Tibial nerve (tissue), 4 donors: ENCODE measurements at places on chromosomes 7 and 10.

- no peak for DNase-seq
Measured at GRCh38 chr7:147804032-147804431, 786.5 kb upstream of the C7orf33 start.

GRCh38 chr7:16115374-16115773 is 306.0 kb downstream of the CRPPA start:
- DNase-seq = no peak

DNA sequence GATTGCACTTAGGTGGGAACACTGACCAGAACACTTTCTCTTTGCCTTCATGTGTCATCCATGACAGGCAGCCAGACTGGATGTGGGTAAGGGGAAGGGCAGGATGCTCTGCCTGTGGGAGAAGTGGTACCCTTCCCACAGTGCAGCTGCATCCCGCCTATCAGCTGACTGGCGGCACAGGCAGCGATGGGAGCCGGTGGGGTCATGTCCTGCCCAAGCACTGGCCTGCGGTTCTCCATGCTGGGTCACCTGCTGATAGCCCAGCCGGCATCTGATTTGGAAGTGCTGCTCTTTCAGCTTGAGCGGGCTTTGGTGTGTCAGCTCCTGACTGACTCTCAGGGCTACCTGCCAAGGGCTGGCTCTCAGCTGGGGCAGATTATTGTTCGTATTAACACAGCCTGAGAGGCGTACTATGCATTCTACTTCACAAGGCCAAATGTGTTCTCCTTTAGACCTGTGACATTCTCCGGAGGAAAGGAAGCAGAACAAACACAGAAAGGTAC is 105.2 kb upstream of the PDLIM1 start:
- DNase-seq = no peak

- no peak for DNase-seq
Measured at GRCh38 chr10:118626953-118627352, 31.5 kb upstream of the PRLHR start.

DNA sequence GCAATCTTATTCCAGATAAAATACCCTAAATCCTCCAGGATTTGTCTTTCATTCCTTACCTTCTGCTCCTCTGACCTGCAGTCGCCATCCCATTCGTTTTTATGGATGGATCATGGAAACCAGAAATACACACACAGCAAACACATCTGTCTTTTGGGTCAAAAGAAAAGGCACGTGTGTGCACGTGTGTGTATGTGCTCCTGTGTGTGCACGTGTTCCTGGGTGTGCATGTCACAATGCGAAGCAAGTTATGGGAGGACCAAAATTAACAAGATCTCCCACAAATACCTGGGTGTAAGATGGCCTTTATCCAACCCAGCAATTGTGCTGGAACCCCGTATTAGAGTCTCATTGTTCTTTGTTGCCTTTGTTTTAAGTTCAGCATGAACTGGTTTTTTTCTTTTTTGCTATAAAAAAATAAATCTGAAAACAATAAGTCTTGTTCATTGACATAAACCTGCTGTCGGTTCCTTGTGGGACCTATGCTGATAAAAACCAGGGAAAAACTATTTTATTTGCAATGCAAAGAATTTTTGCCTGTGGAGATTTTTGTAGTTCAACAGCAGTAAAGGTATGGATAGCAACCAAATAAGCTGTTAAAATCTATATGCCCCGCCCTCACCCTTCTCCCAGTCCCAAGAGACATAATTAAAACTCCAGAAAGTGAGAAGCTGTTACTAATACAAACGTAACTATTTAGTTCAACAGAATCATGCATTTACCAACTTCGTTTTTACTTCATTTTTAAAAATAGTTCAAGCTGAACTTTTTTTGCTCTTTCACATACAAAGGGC is 229.6 kb downstream of the CREB5 start:
- no peak for DNase-seq

DNA sequence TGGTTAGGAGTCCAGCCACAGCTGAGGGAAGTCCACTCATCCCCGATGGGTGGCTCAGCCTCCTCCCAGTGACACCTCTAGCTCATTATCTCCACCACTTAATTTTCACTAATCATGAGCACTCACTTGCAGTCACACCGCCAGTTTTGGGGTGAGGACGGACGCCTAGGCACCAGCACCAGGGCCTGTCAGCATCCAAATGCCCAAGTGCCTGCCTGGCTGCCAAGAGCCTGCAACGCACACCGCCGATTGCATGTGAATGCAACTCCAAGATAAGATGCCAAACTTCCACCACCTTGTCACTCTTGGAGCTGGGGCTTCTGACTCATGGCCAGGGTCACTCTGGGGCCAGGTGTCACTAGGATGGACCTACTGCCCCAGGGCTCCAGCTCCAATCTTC is 24.4 kb upstream of the SMARCD3 start:
- DNase-seq = no peak

DNA sequence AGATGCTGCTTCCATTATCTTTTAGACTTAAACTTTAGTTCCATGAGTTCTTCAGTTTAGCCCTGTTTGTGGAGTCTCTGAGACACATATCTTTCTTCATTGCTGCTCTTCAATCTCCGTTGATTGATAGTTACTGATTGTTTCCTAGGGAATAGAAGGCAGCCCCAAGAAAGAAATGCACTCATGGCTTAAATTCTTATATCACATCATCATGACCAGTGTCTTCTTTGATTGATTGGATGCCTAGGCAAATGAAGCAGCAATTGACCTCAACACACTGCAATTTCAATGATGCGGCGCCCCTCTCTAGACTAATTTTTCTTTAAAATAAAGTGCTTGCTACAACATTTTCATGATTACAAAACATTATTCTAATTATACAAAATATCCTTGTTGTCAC is 576.5 kb upstream of the VSTM2A start:
- no peak for DNase-seq

DNA sequence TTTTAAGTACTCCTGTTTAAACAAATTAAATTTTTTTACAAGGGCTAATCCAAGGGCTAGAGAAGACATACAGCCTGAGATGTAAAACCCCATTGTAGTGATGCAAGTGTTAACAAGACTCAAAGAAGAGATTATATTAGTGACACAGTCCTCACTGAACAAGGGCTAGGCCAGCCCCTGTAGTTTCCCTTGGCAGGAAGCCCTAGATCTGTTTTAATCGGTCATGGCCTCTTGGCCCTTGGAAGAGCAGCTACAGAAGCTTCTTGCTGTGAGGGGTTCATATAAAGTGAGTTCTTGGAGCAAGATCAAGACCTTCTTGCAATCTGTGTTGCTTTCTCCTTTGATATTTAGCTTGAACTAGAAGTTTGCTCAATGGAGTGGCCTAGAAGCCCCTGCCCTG is 1339.4 kb downstream of the XPNPEP1 start:
- DNase-seq = no peak

GRCh38 chr10:90743291-90743690 is 114.5 kb downstream of the HTR7 start:
- DNase-seq = no peak

- DNase-seq = no peak
Measured at GRCh38 chr10:110865809-110866482, 5.8 kb upstream of the PDCD4 start.

DNA sequence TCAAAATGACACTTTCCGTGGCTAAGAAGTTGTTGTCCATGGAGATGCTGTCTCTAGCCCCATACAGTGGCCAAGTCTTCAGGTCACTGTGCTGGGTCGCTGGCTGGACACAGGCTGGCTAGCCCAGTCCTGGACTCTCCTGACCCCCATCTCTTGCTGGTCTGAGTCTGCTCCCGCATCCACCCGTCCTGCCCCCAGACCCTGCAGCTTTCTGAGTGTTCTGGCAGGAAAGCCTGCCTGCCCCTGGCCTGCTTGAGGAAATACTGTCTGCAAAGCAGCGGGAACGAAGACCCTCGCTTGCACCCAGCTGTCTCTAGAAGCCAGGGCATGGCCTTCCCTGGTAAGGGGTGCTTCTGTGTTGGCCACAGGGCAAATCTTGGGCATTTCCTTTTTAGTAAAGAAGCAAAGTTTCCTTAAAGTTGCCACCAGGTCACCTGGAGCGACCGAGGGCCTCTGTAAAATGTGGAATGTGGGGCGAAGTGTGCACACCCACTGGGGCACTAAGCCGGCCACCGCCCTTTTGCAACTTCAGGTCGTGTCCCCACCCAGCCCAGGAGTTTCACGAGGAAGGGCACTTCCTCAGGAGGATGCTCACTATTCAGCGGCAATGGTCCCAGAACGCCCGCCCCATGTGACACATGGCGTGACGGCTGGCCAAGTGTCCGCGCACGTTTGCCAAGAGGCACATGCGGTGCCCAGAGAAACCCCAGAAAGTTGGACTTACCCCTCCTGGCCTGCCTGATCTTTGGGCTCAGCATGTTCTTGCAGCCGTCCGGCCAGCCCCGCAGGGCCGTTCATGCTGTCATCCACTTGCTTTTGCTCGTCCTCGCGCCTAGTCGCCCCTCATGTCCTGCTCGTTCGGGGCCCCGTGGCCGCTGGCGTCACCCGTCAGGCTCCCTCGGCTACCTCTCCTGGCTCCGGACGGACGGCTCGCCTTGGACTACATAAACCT is 558 bp downstream of the ARHGAP22 start:
- DNase-seq = peak; percentile 34

DNA sequence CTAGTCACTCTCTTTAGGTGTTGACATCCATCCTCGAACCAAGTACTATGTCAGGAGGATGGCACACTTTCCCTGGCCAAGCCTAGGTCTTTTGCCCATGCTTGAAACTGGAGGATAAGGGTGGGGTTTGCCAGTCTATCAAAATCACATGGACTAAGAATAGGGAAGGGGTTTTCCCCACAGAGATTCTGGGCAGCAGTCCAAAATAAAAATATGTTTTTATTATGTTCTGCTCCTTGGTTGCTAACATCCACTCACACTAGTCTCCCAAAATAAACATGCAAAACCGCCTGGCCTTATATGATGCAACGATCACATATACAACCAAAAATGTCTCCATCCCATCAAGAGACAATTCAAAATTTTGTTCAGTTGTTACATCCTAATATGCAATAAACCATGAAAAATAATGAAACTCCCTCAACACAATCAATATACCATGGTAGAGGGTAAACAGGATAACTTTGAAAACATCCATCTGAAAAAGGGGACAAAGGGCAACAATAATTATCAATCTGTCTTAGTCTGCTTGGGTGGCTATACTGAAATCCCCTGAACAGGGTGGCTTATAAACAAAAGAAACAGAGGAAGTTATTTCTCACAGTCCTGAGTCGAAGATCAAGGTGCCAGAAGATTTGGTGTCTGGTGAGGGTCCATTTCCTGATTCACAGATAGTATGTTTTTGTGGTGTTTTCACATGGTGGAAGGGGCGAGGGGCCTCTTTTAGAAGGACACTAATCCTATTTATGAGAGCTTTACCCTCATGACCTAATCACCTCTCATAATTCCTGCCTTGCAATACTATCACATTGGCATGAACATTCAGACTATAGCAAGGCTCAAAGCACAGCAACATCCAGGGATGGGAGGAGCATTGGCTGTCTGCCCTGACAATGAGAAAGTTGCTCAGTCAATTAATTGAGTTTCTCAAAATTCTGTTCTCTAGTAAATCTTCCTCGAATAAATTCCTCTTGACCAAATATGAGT is 159.3 kb downstream of the ETV1 start:
- no peak for DNase-seq

- no peak for DNase-seq
Measured at GRCh38 chr7:30329716-30330115, 45.3 kb downstream of the ZNRF2 start.

DNA sequence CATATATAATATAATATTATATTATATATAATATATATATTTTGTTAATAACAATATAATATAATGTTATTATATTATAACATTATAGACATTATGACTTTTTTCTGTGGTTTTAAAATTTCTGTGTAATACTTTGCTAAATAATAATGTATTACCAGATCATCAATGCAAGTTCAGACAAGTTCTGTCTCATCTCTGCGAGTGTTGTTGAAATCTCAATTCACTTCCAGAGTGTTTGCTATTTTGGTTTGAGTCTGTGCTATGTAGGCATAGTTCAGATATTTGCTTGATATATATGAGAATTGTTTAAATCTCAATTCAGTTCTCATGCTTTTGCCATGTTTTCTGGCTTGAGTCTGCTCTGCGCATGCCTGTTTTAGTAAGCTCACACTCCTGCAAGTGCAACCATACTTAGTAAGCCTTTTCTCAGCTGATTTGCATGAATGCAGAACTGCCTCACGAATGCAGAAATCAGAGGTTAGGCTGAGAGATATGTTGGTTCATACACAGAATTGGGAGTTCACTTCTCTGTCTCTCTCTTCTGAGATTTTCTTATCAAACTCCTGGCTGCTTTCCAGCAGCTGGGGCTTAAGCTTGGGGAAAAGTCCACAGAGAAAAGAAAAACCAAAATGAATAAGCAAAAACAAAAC is 830.2 kb upstream of the SORCS1 start:
- no peak for DNase-seq

DNA sequence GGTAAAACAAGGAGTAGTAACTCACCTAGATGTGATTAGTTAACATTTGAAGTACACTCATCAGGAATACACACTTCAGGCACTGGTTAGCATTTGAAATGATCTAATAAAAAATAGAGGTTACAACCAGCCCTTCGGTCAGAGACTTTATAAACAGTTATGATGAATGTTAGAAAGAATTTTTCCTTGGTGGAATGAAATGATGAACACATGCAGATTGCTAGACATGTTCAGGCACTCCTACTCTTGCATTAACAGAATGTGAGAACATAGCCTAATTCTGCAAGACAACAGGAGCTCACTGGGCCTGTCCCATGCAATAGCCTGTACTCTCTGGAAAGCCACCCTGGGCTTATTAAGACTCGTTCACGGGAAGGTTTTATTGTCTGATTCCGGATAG is 47.3 kb upstream of the TECTB start:
- no peak for DNase-seq

DNA sequence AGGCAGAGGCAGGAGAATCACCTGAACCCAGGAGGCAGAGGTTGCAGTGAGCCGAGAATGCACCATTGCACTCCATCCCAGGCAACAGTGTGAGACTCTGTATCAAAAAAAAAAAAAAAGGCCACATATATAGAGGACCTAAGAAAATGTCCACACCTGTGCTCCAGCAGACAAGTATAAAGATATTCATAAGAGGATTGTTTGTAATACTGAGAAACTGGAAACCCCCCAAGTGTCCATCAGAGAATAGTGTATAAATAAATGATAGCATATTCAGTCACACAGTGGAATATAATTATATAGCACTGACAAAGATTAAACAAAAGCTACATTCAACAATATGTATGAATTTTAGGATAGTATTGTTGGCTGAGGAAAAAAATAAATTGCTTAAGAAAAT is 1050.6 kb downstream of the GRM8 start:
- DNase-seq = no peak

DNA sequence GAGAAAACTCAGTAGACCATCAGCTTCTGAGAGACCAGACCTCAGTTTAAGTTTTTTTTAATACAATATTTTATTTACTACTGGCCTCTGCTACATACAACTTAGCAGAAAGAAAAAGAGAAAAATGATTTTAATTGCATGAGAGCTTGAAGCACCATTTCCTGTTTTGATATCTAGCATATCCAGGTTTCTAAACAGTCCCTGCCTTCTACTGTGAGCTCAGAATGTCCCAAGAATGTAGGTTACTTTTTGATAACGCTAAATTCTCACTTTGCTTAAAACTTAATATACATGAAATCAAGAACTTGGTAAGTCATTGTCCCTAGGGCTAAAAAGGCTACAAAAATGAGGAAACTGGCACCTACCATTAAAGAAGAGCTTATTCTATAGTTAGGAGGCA is 7.0 kb downstream of the TMEM243 start:
- no peak for DNase-seq

- no peak for DNase-seq
Measured at GRCh38 chr10:49784681-49785080, 22.6 kb upstream of the OGDHL start.

GRCh38 chr7:157467496-157468212 is 130.8 kb downstream of the DNAJB6 start:
- DNase-seq = no peak
